H54 (cell line): ENCODE measurements at places on chromosomes 13 and 19.

- no peak for DNase-seq
Measured at GRCh38 chr19:12913851-12914690, 5.0 kb downstream of the SYCE2 start.

GRCh38 chr19:10214784-10215183 is 16.3 kb downstream of the S1PR2 start:
- DNase-seq, result no peak

- DNase-seq, result no peak
Measured at GRCh38 chr19:10294368-10294697, 4.6 kb downstream of the ICAM5 start.

DNA sequence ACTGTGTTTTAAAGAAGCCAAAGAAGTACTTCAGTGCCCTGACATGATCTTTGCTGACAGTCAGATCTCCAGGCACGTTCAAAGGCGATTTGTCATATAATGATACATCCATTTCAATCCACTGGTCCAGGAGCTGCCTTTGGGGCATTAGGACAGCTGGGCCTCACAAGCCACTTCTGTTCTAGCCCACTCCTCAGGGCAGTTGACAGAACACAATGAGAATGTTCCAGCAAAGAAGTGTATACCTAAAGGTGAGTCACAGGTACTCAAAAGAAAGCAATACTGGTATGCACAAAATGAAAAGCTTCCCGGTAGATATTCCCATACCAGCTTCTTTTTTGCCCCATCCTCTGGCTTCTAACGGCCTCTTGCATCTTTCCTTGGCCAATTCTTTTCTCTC is 12.5 kb upstream of the MAP3K10 start:
- no peak for DNase-seq

DNA sequence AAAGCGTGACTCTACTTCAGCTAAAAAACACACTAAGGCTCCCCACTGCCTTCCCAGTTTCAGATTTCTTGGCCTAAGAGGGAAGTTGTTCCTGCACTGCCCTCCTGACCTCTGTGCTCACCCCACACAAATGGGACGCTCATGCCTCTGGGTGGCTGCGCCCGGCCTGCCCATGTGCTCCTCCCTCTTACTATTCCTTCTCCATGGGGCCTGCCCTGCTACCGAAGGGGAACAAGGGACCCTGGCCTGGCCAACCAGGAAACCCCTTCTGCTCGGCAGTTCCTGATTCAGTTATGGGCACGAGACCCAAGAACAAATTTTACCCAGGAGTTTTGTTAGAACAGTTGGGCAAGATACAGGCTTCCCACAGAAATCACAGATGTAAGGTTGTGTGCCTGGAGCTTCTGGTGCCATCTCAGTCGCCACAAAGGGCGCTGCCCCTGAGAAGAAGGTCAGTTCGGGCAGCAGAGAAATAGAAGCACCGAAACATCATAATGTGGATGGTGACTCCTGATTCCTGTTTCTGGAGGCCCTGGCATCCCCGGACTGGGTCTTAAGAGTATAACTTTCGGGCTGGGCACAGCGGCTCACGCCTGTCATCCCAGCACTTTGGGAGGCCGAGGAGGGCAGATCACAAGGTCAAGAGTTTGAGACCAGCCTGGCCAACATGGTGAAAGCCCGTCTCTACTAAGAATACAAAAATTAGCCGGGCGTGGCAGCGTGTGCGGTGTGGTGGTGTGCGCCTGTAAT is 5.4 kb upstream of the PLPP2 start:
- DNase-seq, result no peak

DNA sequence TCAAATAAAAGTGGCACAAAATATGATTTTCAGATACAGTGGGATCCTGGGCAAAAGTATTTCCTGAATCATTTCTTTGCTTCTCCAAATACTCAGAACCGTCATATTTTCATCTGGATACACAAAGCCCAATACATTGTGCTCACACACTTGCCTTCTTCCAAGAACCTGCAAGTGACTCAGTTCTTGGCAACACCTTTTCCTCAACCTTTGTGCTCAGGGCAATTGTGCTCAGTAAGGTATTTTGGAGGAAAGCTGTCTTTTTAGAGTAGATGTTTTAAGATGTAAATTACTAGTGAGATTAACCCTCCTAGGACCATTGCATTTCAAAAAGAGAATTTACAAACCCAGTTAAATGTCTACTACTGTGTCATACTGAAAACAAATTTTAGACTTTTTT is 233.5 kb downstream of the EFNB2 start:
- DNase-seq, result no peak

- DNase-seq, result no peak
Measured at GRCh38 chr13:26784704-26785639, 24.4 kb upstream of the GPR12 start.

GRCh38 chr19:1066748-1067340 is at the start of gene ARHGAP45:
ARHGAP45 (plus strand) TSS chr19:1067167; CDS start chr19:1067406, 239 bp downstream.
- DNase-seq, result no peak

DNA sequence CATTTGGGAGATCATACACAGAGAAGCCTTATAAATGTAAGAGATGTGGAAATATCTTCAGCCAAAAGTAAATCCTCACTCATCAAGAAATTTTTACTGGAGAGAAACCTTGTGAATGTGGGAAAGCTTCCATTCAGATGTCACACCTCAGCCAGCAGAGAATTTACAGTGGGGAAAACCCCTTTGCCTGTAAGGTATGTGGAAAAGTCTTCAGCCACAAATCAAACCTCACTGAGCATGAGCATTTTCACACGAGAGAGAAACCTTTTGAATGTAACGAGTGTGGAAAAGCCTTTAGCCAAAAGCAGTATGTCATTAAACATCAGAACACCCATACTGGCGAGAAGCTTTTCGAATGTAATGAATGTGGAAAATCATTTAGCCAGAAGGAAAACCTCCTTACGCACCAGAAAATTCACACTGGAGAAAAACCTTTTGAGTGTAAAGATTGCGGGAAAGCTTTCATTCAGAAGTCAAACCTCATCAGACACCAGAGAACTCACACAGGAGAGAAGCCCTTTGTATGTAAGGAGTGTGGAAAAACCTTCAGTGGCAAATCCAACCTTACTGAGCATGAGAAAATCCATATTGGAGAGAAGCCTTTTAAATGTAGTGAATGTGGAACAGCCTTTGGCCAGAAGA is 21.5 kb downstream of the ZNF146 start:
- DNase-seq, result no peak

GRCh38 chr13:80250213-80250810 is 90.6 kb downstream of the SPRY2 start:
- no peak for DNase-seq
